ENCODE measurements at places on chromosomes 2 and 18.

- no peak for DNase-seq
These were observed 1.8 kb upstream of the FRZB start for GRCh38 chr2:182868054-182868796.

- no peak for DNase-seq
These were observed 10.3 kb upstream of the ATOH8 start for GRCh38 chr2:85743304-85743978.

DNA sequence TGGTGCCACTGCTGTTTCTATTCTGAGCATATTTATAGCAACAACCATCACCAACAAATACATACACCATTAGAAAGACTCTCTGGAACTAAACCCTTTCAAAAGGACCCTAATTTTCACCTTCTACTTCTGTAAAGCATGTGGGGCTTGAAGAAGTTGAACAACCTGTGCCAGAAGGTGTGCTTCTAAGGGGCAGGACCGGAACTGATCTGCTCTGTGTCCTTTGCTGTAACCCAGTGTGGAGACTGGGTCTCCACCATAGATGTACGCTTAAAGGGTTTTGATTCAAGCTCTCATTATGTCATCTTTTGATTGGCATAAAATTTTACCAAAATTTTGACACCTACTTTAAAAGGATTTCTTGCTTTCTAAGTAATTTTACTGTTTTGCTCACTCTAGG, 40.3 kb downstream of the WDR43 start:
- DNase-seq, result no peak

GRCh38 chr2:25089605-25090315, 47.9 kb downstream of the EFR3B start:
- no peak for DNase-seq

- DNase-seq, result no peak
These were observed 180.3 kb downstream of the TMEM182 start for GRCh38 chr2:102942107-102942506.

GRCh38 chr2:240915526-240916341, 9.6 kb downstream of the CROCC2 start:
- DNase-seq, result no peak

DNA sequence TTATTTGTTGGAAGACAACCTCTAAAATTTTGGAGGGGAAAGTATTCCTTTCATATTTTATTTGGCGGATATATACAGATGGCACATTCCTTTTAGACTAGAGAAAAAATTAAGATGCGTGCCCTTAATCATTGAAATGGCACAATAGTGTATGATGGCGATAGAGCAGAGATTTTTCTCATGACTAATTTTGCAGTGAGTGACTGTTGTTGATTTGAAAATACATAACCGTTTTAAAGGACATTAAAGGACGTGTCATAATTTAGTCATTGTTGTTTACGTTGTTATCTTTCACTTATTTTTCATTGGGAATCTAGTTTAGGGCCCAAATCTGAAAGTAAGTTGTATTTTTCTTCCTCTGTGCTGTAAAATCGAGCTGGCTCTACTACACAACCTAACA, 61.7 kb downstream of the CERS6 start:
- no peak for DNase-seq

- no peak for DNase-seq
These were observed 49.5 kb downstream of the LBH start for GRCh38 chr2:30280596-30281434.
